Glutamatergic neuron (in vitro differentiated cells): ENCODE measurements at places on chromosomes 5 and 9. TPM values are rescaled to one million over a fixed set of nuclear protein-coding genes. Genes with fewer than 3 reads are reported as not detected.

DNA sequence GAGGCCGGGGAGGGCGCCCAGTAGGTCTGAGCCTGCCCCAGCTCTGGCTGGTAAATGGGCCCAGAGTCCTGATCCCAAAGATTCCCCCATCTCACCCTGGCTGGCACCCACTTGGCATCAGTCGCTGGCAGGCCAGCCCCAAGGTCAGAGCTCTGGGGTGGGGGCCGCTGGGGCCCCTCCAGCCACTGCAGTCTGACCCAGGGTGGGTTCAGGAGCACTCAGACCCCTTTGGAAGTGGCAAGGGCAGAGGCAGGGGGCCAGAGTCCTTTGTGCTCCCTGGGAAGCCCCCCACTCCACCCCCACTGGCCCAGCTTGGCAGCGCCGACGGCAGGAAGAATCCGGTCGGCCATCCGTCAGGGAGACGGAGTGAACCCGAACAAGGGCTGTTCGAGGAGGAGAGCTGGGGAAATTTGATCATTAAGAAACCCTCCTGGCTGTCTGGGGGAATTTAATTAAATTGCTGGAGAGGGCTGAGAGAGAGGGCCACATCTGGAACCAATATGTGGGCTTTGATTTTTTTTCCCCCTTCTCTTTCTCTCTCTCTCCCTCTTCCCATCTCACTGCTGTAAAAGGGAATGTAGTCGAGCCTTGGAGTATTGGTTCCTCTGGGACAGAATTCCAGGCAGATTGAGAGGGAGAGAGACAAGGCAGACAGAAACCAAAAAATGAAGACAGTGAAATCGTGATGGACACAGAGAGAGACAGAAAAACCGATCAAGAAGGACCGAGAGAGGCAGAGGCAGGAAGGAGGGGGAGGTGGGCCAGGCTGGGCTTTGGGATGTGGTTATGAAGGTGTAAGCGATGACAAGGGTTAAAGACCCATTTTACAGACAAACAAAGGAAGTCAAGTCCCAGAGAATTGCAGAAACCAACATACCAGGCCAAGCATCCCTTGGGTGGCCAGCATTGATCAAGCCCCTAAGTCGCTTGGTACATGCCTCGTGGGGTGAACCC, 8.1 kb upstream of the ASB6 start:
- no peak for DNase-seq

Gene STKLD1
- 2.6 TPM for total RNA-seq

- peak; percentile 83 for DNase-seq
Observed at GRCh38 chr5:671459-672328, 21.5 kb downstream of the TPPP start.

- no peak for DNase-seq
Observed at GRCh38 chr9:100430286-100430940, 3.5 kb downstream of the MSANTD3 start.

DNA sequence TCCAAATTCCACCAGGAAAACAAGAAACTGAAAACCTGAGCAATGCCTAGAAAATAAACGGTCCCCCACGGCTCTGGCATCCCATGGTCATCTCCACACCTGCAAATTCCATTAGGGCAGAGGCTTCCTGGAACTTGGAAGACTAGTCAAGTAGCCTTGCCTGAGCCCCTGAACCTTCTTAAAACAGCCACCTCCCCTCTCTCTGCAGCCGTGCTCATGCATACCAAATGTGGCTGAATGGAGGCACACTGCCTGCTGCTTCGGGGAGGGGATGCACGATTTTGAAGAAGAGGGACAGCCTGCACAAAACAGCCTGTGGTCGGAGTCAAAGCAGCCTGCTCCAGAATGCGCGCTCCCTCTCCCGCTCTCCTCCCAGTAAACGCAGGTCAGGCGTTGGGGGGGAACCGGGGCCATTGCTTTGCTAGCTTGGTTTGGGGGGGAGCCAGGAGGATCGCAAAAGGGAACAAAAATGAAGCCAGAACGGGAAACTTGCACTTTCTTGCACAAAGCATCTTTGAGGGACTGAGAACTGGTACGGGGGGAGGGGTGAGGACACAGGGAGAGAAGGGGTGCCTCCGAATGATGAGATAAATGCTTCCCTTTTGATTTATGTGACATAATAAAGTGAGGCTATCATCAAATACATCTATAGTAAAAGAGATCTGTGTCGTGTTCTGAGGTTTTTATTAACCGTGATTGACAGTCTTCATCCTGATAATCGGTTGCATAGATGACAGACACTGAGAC, at the start of gene TRPM3:
TRPM3 (minus strand) TSS at position 347 of the 747 bp plus-strand sequence; CDS start at position 80, 267 bp downstream.
- DNase-seq = peak; percentile 44

- DNase-seq = no peak
Observed at GRCh38 chr9:137273611-137274320, 3.8 kb upstream of the TOR4A start.

DNA sequence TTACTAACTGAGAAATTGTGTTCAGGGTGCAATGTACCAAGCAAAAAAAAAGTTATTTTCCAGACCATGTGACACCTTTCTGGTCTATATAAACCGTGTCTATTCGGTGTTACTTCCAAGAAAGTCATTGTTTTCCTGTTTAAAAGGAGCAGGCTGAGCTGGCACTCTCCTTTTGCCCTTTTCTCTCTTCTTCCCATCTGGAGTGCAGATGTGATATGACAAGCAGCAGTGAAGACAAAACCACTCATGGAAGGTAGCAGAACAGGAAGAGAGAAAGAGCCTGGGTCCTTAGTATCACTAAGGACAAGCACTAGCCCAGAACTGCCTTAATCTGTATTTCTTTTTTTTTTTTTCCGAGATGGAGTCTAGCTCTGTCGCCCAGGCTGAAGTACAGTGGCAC, 25.6 kb downstream of the LYRM7 start:
- DNase-seq = no peak

Gene PCDHB10
- 17.7 TPM for total RNA-seq

DNA sequence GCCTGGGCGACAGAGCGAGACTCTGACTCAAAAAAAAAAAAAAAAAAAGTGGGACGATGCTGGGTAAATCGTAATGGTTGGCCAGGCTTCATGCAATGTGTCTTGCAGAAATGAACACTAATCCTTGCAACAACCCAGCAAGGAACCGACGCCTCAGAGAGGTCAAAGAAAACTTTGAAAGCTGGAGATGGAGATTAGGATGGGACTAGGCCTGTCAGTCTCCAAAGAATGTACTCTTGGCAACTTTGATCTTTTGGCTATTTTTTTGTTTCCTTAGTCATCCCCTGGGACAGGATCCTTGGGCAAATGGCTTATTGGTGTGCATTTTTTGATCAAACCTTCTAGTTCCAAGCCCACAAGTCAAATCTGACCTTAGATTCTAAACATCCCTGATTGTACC, 10.6 kb upstream of the PWWP2A start:
- DNase-seq = no peak

DNA sequence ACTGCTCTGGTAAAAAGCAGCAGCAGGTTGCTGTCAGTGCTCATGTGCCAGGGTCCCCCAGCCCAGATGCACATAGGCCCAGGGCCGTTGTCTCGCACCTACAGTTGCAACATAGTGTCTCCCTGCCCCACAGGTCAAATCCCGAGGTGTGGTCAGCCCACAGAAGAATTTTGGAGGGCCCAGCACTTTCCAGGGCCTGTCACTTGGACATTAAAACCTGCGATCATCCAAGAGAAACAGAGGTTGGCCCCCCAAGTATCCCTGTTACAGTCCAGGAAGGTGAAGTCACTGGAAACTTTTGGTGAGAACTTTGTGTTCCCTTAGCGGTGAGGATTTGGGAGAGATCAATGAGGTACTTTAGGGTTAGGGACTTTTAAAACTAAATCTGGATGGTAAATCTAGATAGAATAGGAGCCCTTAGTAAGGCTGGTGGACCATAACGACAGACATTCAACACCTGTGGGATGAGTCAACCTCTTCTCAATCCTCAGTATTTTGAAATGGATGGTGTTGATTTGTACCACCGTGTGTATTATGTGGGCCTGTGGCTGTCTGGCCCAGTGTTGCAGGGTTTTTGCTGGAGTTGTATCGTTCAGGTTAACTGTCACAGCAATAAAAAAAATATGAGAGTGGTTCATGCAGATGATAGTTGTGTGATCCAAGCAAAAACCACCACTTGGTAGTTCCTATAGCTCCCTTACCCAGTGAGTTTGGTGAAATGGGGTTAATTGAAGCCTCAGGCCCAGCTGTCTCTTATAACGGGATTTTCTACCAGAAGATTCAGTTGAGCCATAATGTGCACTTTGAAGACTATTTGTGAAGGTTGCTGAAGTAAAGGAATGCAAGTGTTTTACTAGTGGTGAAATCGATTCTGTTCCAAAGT, 19.2 kb downstream of the OR2S2 start:
- no peak for DNase-seq

Gene OR1J2
- not detected for total RNA-seq

Gene DNAJC18
- total RNA-seq = 55.9 TPM

Gene KIF2A
- 91.7 TPM for total RNA-seq

DNA sequence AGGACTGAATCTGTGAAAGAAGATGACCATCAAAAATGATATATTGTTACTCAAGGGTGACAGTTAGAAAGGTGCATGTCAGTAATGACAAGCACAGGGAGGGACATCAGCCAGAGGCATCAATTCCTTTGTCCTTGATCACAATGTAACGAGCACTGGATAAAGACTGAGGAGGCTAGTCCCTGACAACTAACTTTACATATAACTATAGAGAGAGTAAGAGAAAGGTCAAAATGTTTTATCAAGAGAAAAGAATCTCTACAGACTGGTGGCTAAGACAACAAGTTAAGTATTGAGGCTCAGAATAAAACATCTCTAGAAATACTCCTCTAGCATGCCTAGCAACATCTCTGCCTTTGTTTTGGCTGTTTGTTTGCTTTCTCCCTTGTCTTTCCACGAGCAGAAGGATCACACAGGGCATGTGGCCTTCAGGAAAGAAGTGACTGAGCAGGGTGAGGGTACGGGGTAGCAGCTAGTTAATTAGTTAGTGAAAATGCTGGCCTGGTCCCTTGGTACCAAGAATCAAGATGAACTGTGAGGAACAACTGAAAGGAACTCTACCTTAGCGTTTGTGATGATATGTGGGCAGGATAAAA, 724.1 kb upstream of the MEF2C start:
- no peak for DNase-seq

Gene ACOT12
- total RNA-seq = not detected

- DNase-seq = no peak
Observed at GRCh38 chr5:142166754-142167153, 58.2 kb downstream of the NDFIP1 start.
